ENCODE measurements at places on chromosomes 4 and X.

DNA sequence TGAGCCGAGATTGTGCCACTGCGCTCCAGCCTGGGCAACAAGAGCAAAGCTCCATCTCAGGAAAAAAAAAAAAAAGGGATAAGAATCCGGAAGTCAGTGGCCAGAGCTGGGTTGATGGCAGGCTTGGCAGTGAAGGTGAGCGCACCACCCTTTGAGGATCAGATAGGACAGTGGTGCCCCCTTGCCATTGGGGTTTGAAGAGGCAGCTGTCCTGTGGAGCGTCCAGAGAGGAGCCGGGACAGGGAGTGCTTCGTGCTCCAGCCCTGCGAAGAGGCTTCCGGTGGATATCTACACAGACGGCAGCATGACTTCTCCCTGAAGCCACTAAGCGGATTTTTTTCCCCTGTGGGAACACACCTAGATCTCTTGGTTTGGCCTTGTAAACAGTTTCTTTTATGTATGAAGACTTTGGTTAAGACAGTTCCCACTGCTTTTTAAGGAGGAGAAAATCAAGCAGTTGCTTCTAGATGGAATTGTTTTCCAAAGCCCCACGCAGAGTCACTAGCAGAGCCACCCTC, 6.5 kb downstream of the TBC1D14 start:
- DNase-seq = no peak

- DNase-seq = no peak
These were observed 164.2 kb downstream of the MAB21L2 start for GRCh38 chr4:150746156-150746555.

DNA sequence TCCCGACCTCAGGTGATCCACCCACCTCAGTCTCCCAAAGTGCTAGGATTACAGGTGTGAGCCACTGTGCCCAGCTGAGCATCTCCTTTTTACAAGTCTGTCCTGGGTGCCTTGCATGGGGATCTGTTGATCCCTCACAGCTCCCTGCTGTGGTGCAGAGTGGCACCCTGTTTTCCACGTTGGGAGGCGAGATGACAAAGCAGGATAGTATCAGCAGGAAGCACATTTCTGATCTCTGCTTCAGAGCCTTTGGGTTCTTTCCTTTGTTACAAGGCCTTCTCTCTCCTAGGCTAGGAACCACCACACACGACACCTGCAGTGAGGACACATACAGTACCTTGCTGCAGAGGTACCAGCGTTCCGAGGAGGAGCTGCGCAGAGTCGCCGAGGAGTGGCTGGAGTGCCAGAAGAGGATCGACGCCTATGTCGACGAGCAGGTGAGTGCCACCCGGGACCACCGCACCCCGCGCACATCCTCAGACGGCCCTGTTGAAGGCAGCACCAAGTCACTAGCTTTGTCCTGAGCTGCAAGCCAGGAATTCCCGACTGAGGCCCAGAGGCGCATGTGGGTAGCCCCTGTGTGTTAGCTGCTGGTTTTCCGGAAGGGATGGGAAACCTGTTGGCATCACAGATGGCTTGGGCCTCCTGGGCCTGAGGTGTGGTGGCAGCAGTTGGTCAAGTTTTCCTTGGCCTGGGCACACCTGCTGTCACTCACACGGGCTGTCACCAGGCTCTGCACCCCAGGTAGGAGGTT, 109.6 kb downstream of the TNIP2 start:
- no peak for DNase-seq

DNA sequence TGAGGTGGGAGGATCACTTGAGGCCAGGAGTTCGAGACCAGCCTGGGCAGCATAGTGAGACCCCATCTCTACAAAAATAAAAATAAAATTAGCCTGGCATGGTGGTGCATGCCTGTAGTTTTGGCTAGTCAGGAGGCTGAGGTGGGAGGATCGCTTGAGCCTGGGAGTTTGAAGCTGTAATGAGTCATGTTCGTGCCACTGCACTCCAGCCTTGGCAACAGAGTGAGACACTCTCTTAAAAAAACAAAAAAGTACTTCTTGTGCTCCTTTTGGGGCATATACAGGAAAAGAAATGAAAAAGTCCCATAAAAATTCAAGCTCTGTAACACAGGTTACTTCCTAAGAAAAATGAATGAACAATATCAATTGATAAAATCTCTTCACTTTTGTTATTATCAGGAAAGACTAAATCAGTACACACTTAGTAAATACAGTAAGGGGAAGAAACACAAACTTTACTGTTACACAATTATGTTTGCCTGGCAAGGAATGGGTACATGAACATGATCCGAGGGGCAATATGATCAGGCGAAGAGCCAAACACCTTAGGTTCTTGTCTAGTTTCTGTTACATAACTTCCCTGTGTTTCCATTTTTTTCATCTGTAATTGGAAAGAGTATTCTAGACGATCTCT, 46.9 kb downstream of the CCDC158 start:
- DNase-seq = no peak

DNA sequence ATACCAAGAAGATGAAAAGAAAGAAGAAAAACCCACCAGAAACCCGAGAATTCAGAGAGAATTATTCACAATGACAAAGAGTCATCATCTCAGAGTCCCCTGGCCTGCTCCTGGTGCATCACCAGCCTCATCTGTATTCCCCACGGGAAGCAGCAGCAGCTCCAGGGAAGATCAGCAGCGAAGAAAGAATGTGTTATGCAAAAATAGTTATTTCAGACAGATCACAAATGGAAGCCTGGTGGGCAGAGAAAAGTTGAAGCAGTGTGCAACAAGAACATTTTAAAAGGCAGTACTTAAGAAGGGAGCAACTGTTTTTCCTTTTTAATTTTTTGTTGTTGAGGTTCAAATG, 189.2 kb downstream of the PPP3CA start:
- no peak for DNase-seq

GRCh38 chr4:37732526-37733186, 46.5 kb upstream of the RELL1 start:
- DNase-seq = no peak

Measured in activated CD4-positive, alpha-beta T cell treated with anti-CD3 and anti-CD28 coated beads, Interleukin-2, amount 50 U/mL, for 4 hours (primary cell).